ENCODE measurements at places on chromosomes 16 and 17. TPM values are rescaled to one million over a fixed set of nuclear protein-coding genes. Genes with fewer than 3 reads are reported as not detected.

Gene CCDC144A
- 10.1 TPM for total RNA-seq

Gene KRTAP2-3
- not detected for total RNA-seq

Gene PHAF1
- total RNA-seq = 10.6 TPM

Gene NME4
- total RNA-seq = 31.2 TPM

Gene CTRB1
- total RNA-seq = not detected

DNA sequence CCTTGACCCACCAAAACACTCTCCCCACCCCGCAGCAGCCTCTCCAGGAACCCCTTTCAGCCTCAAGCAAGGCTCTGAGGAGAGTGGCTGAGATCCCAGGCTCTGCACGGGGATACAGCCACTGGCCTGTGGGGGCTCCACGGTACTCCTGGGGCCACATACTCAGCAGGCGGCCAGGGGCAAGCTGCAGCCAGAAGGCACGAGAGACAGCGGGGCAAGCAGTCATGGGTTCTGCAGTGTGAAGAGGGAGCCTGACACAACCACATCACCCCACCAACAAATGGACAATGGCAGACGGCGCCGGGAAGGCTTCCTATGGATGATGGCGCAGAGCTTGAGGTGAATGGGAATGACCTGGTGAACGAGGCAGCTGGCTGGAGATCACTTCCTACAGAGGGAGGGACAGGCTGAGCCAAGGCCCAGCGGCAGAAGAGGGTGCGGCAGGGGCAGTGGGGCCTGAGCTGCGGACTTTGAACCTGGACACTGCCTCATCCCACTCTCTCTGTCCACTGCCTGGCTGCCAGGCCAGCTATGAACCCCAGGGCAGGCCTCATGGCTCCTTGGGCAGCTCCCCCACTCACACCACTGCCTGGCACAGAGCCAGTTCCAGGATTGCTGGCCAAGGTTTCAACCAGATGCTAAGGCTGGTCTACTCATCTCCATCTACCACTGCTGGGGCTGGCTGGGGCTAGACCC lies 10.8 kb upstream of the BCAR1 start:
- DNase-seq = no peak

- DNase-seq = no peak
Observed at GRCh38 chr17:81021531-81022343, 13.2 kb upstream of the BAIAP2 start.

GRCh38 chr17:4679658-4680057 lies 24.3 kb downstream of the PELP1 start:
- no peak for DNase-seq

Data from CD4-positive, alpha-beta T cell (primary cell).